Fibroblast of skin of abdomen (primary cell): ENCODE measurements at places on chromosomes 16 and 17.

GRCh38 chr17:72976971-72977770 lies 115.3 kb downstream of the SLC39A11 start:
- DNase-seq: peak; percentile 88

GRCh38 chr17:3602499-3602898 lies 6.7 kb downstream of the TRPV1 start:
- DNase-seq: no peak

DNA sequence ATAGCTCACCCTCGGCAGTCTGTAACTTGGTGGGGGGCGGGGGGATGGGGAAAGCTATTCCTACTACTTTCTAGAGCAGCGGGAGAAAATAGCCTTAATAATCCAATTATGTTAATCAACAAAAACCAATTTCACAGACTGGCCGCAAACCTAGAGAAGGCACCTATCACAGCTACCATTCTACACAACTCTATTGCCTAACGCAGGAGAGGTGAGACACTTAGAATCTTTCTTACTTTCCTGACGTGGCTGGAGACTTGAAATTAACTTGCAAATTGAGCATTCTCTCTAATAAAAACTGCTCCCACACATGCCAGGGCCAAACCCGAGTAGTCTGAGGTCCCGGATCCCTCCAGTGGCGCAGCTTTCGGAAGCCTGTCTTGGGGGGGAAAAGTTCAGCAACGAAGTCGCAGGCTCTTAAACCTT lies 794 bp downstream of the SMG6 start:
- no peak for DNase-seq

DNA sequence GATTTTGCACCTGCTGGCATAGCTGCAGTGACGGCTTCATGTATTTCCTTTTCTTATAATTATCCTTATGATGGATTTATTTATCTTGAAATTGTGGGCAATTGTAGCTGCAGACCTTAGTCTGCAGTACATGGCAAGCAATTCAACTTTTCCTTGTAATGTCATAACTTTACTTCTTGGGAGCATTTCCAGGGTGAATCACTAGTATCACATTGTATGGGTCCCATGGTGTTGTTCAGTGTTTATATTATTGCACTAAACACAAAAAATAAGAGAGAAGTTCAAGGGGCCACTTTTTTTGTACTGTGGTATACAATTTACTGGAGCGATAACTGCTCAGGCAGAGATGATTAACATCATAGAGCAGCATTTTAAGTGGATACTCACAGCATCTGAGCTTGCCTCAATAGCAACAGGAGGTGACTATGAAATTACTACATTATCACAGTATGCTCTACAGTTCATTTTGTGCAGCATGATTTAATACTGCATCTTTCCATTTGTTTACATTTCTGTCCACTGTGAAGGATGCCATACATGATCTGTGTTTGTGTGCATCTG lies 169.5 kb downstream of the STX8 start:
- DNase-seq: no peak

- peak; percentile 11 for DNase-seq
Measured at GRCh38 chr17:7444682-7445618, at the start of gene CHRNB1. Gene CHRNB1, plus strand, starts transcription at chr17:7445061. Its CDS starts 67 bp downstream, at chr17:7445128.

DNA sequence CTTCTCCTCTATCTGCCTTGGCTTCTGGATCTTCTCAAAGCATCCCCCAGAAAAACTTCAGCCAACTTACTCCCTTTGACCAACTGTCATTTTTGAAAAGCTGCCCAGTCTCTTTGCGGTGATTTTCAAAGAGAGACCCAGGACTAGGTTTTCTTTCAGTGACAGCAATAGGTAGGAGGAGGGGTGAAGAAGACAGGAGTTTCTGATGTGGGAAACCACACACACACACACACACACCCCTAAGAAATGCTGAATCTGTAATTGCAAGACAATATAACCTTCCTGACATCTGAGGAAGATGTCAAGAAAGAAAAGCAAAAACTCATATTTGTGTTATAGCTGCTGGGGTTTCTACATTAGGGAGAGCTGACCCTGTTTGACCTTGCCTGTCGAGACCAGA lies 5.2 kb downstream of the FAM20A start:
- DNase-seq: no peak

- DNase-seq: no peak
Measured at GRCh38 chr16:83136924-83137323, 510.2 kb downstream of the CDH13 start.
